Uterus (tissue), 4 donors: ENCODE measurements at places on chromosomes 4 and X. TPM values are rescaled to one million over a fixed set of nuclear protein-coding genes. Genes with fewer than 3 reads are reported as not detected.
A peak's percentile ranks its signal among the peaks of the same experiment; 100 is the strongest.

Gene F8A3
- total RNA-seq: 2.6 TPM

Gene EXOC1L
- total RNA-seq: not detected

Gene MSANTD1
- 2.1 TPM for total RNA-seq

Gene CTAG2
- not detected for total RNA-seq

Gene RNF175
- not detected for total RNA-seq

Gene HTN1
- total RNA-seq: not detected

Gene TEX11
- not detected for total RNA-seq

Gene ZNF732
- 1.6 TPM for total RNA-seq

DNA sequence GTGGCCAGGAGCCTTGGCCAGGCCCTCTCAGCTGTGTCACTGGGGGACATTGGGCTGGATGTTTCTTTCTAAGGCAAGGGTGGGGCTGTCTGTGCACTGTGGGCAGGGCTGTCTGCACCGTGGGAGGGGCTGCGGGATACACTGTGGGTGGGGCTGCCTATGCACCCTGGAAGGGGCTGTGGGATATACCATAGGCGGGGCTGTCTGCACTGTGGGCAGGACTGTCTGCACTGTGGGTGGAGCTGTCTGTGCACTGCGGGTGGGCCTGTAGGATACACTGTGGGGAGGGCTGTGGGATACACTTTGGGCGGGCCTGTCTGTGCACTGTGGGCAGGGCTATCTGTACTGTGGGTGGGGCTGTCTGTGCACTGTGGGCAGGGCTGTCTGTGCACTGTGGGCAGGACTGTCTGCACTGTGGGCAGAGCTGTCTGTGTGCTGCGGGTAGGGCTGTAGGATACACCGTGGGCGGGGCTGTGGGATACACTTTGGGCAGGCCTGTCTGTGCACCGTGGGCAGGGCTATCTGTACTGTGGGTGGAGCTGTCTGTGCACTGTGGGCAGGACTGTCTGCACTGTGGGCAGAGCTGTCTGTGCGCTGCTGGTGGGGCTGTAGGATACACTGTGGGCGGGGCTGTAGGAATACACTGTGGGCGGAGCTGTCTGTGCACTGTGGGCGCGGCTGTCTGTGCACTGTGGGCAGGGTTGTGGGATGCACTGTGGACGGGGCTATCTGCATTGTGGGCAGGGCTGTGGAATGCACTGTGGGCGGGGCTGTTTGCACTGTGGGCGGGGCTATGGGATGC, 31.1 kb downstream of the ACOX3 start:
- peak; percentile 50 for DNase-seq

GRCh38 chr4:176548571-176548970, 228.8 kb downstream of the SPCS3 start:
- no peak for DNase-seq

GRCh38 chr4:25884031-25884782, 21.4 kb upstream of the SEL1L3 start:
- DNase-seq: no peak

- DNase-seq: no peak
Measured at GRCh38 chrX:150525061-150525919, 43.1 kb upstream of the MTM1 start.

GRCh38 chrX:108310506-108310905, 127.7 kb downstream of the COL4A6 start:
- DNase-seq: no peak

DNA sequence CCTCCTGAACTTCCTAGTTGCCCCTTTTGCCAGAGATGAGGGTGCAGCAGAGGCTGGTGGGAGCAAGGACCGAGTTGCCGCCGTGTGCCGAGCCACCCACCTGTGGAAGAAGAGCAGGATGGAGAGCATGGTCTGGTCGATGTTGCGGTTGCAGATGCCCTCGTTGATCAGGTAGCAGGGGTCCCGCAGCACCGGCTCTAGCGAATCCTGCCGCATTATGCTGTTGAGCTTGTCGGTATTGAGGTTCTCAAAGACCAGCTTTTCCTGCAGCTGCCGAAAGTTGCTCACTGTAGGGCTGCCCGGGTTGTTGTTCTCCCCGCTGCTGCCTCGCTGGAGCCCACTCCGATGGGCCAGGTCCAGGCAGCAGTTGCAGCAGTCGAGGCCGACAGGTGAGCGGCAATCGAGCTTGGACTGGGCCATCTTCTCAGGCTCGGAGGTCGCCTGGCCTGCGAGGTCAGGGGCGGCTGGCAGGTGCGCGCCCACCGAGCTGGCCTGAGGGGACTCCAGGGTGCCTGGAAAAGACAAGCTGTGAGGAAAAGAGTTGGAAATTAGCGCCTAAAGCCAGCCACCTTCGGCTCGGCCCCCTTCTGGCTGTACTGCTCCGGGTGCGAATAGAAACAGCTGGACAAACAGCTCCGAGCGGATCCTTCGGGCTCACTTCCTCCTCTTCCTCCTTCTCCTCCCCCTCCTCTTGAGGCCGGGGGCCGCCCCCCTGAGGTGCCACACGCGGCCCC, 420 bp downstream of the TSC22D3 start:
- no peak for DNase-seq

DNA sequence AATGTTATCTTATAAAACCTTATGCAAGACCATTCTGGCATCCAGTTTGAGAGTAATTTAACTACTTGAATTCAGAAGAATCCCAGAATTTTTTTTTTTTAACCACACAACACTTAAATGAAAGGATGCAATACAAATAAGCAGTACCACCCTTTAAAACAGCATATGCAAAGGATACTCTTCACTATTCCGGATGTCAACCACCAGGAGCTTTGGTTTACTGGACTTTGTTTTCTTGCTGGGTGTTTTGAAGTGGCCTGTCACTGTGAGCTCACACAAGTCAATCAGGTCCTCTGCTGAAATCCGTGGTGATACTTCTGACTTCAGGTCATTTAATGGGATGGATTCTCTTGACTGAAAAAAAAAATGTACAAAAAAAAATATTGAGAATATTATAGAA, 200.0 kb downstream of the TBCK start:
- no peak for DNase-seq

GRCh38 chrX:73581002-73581628, 18.1 kb downstream of the CHIC1 start:
- DNase-seq: no peak

DNA sequence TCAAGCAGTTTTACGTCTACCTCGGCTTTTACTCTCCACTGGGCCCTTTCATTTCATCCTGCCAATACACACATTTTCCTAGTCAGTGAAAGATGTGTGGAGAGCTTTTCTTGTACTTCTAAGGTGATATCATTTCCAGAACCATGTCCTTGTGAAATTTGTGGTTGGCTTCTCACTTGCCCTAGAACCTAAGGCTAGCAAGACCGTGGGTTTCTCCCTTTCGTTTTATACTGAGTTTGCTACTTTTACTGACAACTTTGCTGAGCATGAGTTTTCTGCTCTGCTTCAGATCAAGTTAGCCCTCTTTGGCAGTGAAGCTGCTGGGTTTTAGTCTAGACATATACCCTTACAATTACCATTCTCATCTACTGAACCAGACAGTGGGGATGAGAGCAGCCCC, 95.7 kb upstream of the FRMPD4 start:
- DNase-seq: no peak

DNA sequence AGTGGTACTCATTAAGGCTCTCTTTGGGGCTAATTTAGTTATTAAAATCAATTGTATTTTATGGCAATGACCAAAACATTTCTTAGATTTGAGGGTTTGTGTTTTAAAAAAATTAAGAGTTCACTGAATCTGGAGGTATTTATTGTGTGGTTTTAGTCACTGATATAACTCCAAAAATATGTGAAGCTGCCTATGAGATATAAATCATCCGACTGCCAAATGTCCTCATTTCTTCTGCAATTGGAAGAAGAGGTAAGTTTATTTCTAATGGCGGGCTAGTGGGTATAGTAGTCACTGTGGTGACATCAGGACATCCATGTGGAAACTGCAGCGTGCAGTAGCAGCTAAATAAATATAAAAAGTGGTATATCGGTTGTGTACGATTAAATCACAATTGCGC, 205.5 kb downstream of the MID1 start:
- no peak for DNase-seq

- DNase-seq: no peak
Measured at GRCh38 chr4:130850019-130850524, 1754.1 kb downstream of the C4orf33 start.

DNA sequence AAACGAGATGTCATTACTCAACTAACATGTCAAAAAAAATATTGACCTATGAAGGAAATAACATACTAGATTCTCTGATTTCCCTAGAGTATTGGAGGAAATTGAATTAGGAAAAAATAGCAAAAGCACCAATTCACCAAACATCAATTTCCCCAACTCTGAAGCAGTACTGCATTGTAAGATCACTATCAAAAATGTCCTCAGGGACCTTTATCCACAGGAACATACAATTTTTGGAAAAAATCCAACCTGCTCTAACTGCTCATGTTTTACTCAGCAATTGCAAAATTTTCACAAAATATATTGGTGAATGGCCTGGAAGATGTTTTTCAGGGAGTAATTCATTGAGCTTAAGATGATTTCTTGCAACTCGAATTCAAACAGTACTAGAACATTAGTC, 239.0 kb upstream of the GIMD1 start:
- no peak for DNase-seq

DNA sequence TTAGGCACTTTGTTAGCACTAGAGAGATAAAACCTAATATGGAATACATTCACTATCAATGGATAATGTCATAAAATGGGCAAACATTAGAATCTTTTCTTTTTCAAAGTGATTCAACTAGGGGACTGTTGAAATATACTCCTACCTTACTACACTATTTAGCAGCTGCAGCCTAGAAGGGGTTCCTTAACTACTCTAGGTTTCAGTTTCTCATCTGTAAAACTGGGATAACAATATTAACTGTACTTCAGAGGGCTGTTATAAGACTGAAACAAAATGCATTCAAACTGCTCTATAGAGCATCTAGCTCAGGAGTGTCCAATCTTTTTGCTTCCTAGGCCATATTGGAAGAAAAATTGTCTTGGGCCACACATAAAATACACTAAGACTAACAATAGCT, 147.4 kb downstream of the CDS1 start:
- DNase-seq: no peak

DNA sequence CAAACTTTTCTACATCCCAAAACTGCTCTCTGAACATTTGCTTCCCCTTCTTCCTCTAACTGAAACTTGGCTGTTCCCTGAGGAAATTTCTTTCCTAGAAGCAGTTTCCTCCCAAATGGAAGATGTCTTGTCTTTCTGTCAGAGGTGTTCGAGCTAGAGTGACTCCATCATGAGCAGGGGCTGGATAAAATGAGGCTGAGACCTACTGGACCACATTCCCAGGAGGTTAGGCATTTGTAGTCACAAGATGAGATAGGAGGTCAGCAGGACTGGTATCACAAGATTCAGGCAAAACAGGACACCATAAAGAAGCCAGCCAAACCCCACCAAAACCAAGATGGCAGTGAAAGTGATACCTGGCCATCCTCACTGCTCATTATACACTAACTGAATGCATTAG, 35.8 kb upstream of the PGRMC2 start:
- DNase-seq: no peak

DNA sequence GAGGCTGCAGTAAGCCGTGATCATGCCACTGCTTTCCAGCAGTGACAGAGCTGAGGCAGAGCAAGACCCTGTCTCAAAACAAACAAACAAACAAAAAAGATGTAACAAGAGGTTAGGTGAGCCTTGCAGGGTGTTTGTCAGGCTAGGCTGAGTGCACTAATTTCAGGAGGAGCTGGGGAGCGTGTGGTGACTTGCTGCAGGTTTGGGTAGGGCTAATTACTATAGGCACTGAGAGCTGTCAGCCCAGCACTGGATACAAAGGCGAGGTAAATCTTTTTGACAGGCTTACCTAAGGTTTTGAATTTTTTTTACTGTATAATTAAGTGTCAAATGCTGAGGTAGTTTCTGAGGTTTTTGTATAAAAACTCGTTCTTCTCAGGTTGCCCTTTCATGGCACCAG, 29.8 kb upstream of the SH3D19 start:
- no peak for DNase-seq

GRCh38 chr4:164892018-164892417, 15.0 kb downstream of the APELA start:
- DNase-seq: no peak

DNA sequence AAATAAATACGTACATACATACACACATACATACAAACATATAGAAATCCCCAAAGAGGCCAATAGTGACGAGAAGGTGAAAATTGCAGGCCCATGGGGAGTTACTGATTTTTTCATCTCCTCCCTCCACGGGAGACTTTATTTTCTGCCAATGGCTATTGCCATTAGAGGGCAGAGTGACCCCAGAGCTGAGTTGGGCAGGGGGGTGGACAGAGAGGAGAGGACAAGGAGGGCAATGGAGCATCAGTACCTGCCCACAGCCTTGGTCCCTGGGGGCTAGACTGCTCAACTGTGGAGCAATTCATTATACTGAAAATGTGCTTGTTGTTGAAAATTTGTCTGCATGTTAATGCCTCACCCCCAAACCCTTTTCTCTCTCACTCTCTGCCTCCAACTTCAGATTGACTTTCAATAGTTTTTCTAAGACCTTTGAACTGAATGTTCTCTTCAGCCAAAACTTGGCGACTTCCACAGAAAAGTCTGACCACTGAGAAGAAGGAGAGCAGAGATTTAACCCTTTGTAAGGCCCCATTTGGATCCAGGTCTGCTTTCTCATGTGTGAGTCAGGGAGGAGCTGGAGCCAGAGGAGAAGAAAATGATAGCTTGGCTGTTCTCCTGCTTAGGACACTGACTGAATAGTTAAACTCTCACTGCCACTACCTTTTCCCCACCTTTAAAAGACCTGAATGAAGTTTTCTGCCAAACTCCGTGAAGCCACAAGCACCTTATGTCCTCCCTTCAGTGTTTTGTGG, 180.7 kb downstream of the AR start:
- no peak for DNase-seq

GRCh38 chr4:22356987-22357596, 158.8 kb downstream of the ADGRA3 start:
- DNase-seq: no peak

DNA sequence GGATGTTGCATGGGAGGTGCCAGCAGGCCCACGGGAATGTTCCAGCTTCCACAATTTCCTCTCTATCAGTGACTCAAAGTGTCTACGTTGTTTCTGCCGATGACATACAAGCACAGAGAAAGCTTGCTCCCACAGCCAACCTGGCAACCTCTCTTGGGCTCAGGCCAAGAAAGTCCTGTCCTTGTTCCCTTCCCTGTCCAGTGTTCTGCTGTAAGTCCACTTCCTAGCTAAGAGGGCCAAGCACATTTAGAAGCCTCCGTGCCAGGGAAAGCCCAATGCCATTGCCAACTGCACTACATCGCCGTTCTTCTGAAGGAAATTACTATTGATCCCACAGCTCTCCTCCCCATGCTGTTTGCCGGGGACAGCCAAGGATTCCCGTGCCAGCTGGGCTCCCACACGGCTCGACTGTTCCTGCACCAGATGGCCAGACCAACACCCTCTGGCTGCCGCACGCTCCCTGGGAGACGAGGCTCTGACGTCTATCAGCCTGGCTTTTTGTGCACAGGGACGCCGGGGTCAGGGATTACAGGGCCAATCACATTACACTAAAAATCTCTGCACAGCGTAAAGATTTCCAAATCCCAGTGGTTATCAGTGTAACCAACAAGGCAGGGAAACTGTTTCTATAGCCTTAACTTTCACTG, 284.0 kb downstream of the BCOR start:
- peak; percentile 66 for DNase-seq

DNA sequence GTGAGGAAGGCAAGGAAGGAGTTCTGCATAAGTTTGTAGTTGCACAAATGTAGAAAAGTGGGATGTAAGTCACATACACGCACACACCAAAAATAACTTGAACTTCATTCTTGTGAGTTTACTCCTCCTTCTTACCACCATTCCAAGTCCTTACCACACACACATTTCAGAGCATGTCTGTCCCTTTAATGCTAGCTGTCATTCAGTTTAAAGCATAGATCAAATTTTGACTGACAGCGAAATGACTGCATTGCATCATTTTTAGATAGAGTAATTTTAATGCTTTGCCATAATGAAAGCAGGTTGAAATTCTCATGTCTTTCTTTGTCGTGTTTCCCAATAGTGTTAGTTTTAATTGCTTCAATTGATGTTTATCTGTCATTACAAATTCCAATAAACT, 629.6 kb upstream of the HTR2C start:
- DNase-seq: no peak
